ENCODE measurements at places on chromosomes 2 and 18.

DNA sequence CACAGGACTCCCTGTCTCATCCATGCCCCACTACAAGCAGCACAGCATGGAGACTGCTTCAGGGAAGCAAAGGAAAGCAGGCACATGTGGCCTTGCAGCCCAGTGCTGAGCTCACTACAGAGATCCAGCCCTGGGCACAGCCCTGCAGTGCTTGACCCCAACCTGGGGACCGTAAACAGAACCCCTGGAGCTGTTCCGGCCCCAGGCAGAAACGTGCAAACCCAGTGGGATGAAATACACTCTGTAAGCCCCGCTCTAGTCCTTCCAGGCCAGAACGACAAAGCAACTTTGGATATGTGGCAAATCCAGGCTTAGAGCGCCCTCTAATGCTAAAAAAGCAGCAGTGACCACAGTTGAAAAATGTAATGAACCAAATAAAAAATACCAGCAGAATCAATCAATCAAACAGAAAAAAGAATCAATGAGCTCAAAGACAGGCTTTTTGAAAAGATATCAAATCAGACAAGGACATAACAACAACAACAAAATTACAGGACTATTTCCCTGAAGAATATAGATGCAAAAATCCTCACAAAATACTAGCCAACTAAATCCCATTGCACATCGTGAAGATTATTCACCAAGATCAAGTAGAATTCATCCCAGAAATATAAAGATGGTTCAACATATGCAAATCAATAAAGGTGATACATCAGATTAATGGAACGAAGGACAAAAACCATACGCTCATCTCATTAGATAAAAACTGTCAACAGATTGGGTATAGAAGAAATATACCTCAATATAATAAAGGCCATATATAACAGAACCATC lies 45.6 kb downstream of the ZNF519 start:
- DNase-seq: no peak

GRCh38 chr2:121005453-121005852 lies 269.8 kb downstream of the GLI2 start:
- DNase-seq: no peak

DNA sequence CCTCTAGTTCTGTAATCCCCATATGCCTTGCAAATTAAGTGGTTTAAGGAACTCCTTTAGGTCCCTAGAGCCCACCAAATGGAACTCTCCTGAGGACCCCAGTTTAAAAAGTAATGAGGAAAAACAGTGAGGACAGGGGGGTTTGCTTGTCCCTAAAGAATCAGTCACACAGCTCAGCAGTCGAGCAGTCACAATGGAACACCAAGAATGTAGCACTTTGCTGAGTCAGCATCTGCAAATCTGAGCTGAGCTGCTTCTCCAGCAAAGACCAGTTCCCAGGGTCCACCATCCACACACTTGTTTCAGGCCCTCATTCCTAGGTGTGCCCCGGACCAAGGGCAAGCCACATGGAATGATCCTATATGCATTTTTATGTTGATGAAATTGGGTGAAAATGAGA lies 46.2 kb upstream of the NEDD4L start:
- DNase-seq: no peak

GRCh38 chr2:237228281-237228625 lies 142.6 kb downstream of the COPS8 start:
- DNase-seq: no peak

- no peak for DNase-seq
These were observed 1.8 kb downstream of the RFTN2 start for GRCh38 chr2:197673606-197674005.

GRCh38 chr2:158686210-158686691 lies 108.9 kb upstream of the DAPL1 start:
- DNase-seq: no peak

- DNase-seq: no peak
These were observed 334.5 kb downstream of the ALK start for GRCh38 chr2:29586919-29587318.

GRCh38 chr2:143698888-143699570 lies 569.8 kb downstream of the ARHGAP15 start:
- DNase-seq: no peak

DNA sequence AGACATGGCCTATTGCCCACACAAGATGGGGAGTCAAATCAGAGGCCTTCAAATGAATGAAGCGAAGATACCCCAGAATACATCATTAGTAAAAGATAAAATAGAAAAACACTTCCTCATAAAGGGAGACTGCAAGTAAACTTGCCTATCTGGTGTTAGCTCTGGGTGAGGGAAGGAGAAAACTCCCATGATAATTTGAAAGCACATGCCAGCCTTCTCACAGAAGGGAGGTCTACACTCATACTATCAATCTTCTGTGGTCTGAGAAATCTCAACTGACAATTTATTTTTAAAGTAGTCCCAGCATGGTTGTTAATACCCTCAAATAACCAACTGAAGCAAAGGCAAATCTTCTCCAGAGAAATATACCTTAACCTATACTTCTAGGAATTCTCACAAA lies 75.4 kb downstream of the EXOC6B start:
- no peak for DNase-seq

DNA sequence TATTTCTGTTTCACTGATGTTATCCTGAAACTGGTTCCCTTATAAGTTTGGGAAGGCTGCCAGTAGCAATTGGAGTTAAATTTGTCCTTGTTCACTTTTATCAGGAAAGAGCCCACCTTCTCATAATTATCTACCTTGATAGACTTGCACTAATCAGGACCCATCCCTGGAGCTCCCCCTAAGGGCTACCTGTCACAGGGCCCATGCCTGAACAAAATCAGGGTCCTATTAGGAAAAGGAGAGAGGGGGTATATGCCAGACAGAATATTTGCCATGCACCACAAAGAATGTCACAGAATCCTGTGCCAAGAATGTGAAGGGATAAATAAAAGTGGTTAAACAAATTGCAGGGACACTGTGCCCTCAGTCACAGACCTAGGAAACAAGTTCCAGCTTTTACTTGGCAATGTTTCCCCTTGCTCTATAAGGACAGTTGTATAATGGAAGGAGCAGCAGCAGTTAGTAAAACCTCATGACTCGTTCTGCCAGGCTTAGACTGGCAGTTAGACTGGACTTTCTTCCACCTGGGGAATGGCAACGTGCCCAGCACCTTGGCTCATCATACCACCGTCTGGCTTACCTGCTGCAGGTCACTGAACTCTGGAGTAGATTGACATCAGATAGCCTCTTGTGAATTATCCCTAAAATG lies 32.3 kb upstream of the VWC2L start:
- DNase-seq: no peak

DNA sequence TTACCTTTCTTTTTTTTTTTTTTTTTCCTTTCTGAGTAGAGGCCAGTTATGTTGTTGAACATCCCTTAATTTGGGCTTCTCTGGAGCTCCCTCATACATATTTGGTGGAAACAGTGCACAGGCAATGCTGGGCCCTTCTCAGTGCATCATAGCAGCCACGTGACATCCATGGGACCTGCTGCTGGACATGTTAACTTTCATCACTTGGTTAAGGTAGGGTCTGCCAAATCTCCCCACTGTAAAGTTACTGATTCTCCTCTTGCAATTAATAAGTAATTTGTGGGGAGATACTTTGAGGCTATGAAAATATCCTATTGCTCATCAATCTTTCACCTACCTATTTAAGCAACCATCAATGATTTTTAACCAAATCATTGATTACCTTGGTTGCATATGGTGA lies 211.5 kb upstream of the LYPD1 start:
- no peak for DNase-seq

GRCh38 chr2:169877398-169877797 lies 50.1 kb downstream of the UBR3 start:
- no peak for DNase-seq

- no peak for DNase-seq
These were observed 132.7 kb downstream of the SCG2 start for GRCh38 chr2:223469270-223470046.

- DNase-seq: peak; percentile 7
These were observed at the start of gene GALM for GRCh38 chr2:38665854-38666555. Gene GALM, plus strand, starts transcription at chr2:38666114. Its CDS starts 48 bp downstream, at chr2:38666162.

DNA sequence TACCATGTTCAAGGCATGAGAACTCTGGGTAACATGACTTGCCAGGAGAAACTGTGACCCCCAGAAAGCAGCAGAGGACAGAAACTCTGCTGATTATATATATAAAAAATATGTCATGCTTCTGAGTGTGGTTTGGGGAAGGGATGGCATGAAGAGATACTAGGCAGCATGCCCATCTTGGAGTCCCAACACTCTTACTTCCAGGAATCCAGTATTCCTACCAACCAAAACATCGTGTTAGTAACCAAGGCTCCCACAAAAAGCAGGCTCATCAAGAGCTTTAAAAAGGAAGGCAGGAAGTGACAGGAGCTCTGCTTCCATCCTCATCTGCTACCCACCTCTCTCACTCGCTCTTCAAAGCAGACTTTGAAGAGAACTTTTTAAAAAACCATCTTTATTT lies 31.6 kb upstream of the TWIST2 start:
- no peak for DNase-seq

DNA sequence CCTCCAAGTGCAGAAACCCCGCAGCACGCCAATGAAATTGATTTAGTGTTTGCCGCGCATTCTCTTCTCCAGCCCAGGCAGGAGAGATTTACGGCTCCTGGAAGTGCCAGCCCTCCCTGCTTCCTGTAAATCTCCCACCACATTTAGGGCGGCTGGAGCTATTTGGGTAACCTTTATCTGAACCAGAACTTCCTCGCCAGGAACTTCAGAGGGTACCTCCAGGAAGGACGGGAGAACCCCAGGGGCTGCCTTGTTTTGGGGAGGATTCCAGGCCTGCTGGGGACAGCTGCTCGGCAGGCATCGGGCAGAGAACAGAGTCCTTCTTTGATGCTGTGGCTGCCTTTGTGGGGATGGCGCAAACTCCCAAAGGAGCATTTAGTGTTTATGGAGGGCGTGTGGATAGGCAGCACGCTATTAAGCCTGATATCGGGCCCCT lies 122.0 kb upstream of the MYCN start:
- no peak for DNase-seq

DNA sequence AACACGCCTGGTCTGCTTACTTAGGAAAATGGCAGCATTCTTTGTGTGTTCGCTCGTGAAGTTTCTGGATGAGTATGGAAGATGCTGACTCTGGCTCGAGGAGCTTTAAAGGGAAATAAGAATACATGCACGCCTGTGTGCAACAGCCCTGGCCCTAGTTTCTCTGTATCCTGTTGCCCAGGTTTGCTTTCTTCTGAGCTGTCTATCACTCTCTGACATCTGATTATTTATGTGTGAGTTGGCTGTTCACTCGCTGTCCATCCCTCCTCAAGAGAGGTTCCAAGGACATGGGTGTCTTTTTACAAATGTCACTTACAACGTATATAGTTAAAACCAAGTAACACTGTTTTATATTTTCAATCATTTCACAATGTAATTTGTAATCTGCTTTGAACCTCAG lies 16.0 kb downstream of the SLC9A2 start:
- DNase-seq: no peak

DNA sequence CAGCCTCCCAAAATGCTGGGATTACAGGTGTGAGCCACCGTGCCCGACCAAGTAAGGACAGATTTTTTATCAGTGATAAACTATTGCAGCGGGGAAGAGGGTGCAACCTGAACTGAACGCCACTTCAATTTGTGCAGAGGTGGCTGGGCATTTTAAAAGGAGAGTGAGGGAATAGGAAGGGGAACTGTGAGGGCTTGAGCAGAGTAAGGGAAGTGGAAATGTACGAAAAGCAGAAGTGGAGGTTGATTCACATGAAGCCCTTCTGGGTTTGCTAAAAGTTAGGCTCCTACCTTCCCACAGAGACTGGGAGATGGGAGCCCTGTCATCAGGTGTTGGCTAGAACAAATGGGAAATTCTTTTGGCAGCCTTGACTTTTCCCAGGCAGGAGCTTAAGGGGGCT lies 6.1 kb downstream of the STK11IP start:
- DNase-seq: no peak

GRCh38 chr2:74481961-74482800 lies 617 bp downstream of the CCDC142 start:
- DNase-seq: no peak

- DNase-seq: no peak
These were observed 126.6 kb upstream of the PPP1CB start for GRCh38 chr2:28624793-28625701.

GRCh38 chr2:88614497-88615157 lies 12.6 kb downstream of the EIF2AK3 start:
- DNase-seq: no peak

DNA sequence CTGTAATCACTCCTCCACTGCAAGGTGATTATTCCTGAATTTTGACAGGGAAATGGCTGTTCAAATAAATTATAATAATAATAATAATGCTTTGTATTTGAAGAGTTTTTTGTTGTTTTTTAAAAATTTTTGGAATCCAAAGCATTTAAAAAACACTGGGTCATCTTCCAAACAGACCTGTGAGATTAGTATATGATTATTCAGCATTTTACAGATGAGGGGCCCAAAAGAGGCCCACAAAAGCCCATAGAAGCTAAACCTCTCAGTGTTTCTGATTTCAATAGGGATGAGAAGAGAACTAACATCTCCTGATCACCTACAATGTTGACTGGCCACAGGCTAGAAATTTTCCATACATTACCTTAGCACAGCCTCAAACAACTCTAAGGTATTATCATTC lies 8.0 kb upstream of the POLR2D start:
- no peak for DNase-seq

- DNase-seq: no peak
These were observed 44.7 kb downstream of the MARCO start for GRCh38 chr2:118986738-118987137.

DNA sequence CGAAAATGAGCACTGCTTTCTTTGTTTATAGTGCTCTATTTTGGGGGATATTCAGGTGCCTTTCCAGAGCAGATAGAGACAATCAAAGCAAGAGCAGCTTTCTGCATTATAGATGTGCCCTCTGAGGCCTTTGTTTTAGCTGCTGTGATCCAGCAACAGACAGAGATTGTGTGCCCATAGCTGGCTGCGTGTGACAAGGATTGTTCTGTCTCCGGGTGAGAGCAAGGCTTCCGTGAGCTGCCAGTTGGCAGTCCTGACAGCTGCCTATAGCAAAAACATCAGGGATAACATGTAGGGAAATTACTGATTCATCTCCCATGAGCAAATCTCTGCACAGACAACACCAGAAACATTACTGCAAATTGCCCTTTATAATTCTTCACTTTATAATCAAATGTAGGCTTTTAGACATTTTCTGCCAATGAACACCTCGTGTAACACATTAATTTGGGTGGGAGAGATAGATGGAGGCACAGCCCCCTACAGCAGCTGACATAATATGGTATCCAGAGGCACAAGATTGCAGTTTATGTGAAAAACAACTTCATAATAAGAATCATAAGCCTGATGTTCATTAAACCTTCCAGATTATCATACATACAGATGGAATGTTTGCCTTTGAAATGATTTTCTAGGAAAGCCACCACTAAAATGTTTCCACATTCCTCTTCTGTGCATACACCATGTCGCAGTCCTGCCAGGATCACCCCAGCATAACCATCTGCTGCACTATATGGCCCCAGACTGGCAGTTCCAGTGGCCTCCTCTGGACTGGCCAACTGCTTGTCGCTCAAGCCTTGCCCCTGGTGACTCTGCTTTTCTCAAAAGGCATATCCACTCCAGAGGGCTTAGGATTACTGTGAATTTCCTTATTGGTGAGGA lies 131.2 kb downstream of the TRIB2 start:
- no peak for DNase-seq

GRCh38 chr2:105057005-105057404 lies 19.1 kb downstream of the MRPS9 start:
- no peak for DNase-seq

- no peak for DNase-seq
These were observed 47.0 kb downstream of the UGP2 start for GRCh38 chr2:63888490-63889402.

GRCh38 chr2:174892546-174892945 lies 112.6 kb downstream of the CHN1 start:
- no peak for DNase-seq

Measured in stimulated activated CD8-positive, alpha-beta memory T cell treated with anti-CD3 and anti-CD28 coated beads, Interleukin-7, amount 100 ng/mL, for 1 hour (primary cell).